ENCODE measurements at places on chromosomes 2 and 18.

DNA sequence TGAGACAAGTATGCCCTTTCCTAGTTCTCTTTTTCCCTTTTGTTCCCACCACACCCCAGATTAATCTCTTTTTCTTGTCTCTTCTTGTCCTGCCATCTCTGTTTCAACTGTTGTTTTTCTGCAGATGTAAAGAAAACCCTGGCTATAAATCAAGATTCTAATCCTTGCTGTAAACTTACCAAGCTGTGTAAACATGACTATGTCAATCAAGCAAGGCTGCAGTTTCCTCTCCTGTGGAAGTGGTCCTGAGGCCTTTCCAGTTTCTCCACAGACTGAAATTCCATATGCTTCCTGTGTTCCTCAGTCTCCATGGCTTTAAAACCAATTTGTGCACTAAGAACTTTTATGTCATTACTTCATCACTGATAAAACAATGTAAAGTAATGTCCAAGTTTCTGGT is 288.8 kb upstream of the PIK3C3 start:
- no peak for DNase-seq

- DNase-seq, result no peak
These were observed 159.3 kb downstream of the CYRIA start for GRCh38 chr2:16506366-16506765.

DNA sequence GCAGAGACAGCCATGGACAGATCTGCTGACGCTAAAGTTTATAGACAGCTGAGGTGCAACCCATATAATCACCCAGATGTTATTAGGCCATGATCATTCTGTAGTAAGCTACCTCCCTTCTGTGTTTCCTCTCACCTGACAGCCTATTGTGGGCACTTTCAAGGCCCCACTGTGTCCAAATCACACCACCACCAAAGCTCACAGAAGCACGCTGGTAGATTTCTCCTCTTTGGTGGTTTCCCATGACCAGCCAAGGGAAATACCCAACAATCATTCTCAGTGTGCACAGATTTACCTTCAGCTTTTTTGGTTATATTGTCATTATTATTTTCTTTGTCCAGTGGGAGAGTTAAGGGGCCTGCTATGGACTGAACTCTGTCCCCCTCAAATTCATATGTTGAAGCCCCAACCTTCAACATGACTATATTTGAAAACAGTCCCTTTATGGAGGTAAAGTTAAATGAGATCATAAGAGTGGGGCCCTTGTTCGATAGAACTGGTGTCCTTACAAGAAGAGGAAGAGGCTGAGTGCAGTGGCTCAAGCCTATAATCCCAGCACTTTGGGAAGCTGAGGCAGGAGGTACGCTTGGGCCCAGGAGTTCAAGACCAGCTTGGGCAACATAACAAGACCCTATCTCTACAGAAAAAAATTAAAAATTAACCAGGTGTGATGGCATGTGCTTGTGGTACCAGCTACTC is 74.0 kb upstream of the MSH6 start:
- no peak for DNase-seq

DNA sequence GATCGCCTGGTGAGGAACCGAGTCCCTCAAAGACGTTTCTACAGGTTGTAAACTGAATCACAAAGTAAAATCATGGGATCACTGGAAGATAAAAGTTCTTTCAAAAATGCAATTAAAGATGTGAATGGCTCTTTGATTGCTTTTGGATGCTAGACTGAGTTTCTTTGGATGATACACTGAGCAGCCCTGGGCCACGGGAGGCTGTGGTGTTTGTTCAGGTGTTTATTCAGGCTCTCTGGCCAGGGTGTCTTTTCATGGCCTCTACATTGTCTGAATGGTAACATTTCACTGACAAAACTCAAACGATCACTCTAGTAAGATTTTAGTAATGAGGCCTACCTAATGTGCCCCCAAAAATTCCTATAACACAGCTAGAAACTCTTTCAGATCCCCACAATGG is 48.4 kb upstream of the SPATS2L start:
- DNase-seq, result no peak

- DNase-seq, result peak; percentile 48
These were observed 231.6 kb upstream of the SMAD2 start for GRCh38 chr18:48161911-48162698.

DNA sequence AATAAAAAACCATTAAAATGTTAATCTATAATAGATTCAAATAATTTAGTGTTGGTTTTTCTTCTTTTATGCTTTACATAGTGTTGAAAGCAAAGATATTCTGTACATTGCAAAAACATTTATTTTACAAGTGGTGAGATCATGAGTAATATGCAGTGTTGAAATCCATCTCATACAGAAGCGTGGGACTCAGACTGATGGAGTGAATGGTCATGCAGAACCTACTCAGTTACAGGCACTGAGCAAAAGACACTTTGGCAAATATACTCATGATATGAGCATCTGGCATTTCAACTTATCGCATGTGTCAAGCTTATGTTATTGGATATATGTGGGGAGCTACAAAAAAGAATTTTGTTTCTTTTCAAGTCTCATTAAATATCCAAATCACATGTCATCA is 620.2 kb upstream of the NETO1 start:
- no peak for DNase-seq

GRCh38 chr2:109098251-109098920 is 30.6 kb upstream of the SH3RF3 start:
- no peak for DNase-seq

DNA sequence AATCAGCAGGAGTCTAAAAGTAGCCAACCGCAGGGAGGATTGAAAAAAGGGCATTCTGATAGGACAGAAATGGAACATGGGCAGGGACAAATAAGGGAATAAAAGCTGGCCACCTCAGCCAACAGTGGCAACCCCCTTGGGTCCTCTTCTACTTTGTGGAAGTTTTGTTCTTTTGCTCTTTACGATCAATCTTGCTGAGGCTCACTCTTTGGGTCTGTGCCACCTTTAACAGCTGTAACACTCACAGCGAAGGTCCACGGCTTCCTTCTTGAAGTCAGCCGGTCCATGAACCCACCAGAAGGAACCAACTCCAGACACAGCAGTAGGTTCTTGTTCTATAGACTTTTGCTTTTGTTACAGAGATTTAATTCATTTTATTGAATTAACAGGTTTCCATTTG is 285.4 kb upstream of the CDH20 start:
- no peak for DNase-seq

GRCh38 chr2:84956334-84957297 is 14.3 kb upstream of the KCMF1 start:
- no peak for DNase-seq

- no peak for DNase-seq
These were observed 29.5 kb downstream of the TTC32 start for GRCh38 chr2:19872302-19872701.

DNA sequence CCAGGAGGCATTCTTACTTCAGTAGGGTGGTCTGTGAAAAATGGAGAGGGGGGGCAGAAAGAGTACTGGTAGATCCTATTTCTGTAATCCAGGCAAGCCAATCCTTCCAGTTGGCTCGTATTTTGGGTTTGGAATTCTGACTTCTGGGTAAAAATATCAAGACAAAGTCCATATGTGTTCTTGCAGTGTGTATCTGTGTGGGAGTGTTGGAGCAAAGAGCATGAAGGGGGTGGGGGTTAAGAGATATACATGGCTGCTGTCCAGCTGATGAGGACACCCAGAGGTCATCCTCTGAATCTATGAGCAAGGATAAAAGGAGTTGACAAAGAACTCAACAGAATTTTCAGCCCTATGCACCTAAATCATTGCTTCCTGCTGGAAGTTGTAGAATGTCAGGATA is 375.8 kb upstream of the PIK3C3 start:
- no peak for DNase-seq

DNA sequence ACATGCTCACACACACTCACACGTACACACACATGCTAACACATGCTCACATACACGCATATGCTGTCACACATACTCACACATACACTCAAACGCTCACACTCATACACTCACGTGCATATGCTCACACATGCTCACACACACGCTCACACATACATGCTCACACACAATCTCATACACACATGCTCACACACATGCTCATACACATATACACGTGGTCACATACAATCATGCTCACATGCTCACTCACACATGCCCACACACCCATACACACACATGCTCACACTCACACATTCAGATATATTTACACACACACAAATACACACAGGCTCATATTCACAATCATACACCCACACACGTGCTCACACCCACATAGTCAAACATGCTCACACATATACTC is 17.5 kb upstream of the SALL3 start:
- no peak for DNase-seq

DNA sequence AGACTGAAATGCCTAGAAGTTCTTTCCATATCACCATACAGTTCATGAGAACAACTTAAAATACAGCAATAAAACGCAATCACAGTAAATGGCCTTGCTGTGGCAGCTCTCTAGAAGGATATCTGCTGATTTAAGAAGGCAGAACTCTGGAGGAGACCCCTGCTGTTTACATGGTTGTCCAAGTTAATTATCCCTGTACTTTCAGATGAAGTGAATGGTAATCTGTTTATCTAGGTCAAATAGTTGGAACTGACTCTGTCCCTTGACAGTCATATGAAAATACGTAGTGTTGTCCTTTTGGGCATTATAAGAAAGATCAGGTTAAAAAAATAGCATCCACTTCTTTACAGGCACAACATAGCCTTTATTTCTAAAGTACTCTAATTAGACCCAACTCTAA is 115.6 kb downstream of the COLEC12 start:
- DNase-seq, result no peak

- DNase-seq, result peak; percentile 69
These were observed 509.7 kb downstream of the TDRD15 start for GRCh38 chr2:21633466-21633865.

- DNase-seq, result no peak
These were observed 553.3 kb downstream of the CMPK2 start for GRCh38 chr2:6312367-6312766.

DNA sequence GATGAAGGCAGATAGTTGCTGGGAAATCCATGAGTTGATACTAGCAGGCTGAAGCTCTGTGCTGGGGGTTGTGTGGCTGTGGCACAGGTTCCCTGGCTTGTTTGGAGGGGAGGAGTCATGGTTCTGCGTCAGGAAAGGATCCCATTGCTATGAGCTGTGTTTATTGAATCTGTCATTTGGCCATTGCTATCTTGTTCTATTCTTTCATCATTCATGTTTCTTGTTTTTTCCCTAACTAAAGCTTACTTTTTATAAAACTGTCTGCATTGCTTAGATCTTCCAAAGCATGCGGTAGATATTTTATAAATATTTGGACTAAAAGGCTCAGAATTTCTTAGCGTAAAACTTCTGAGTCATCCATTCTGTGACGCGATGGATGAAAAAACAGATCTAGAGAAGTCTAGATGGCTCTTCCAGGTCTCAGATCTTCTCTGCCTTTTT is 335.3 kb downstream of the PTPRM start:
- DNase-seq, result no peak

DNA sequence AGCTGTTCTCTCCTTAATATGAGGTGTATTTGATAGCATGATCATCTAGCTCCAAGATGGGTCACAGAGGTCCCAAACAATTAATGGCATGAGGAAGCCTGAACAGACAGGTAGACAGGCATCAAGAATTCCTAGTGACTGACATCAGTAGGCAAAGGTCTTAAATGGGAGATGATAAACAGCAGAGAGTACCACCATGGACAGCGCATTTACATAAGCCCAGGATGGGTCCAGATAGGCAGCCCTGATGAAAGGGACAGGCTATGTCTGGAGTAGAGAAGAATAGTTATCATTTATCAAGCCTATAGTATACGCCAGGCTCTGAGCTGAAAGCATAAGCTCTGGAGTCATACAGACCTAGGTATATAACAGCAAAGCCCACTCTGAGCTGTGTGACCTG is 434.7 kb upstream of the SETBP1 start:
- no peak for DNase-seq

DNA sequence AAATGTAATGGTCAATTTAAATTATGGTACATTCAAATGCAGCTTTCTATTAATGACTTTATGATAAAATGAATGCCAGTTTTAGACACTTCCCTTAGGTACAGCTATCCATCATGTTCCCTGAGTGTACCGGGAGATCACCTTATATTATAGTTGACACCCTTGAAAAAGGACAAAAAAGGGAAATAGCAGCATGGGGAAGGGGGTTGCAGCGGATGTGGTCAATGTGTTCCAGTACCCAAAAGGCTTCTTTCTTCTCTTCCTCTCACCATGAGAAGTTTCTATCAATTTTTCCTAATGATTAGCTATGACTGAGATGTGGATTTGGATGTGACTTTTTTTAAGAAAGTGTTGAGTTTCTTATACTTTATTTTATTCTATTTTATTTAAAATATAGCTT is 154.4 kb downstream of the CCDC85A start:
- no peak for DNase-seq

- DNase-seq, result no peak
These were observed 32.4 kb upstream of the SNED1 start for GRCh38 chr2:240965905-240966456.

GRCh38 chr2:205848601-205849000 is 166.3 kb downstream of the NRP2 start:
- DNase-seq, result no peak

GRCh38 chr2:6446938-6447608 is 418.6 kb downstream of the CMPK2 start:
- DNase-seq, result no peak

- no peak for DNase-seq
These were observed 20.4 kb downstream of the MSH6 start for GRCh38 chr2:47803363-47803762.

GRCh38 chr2:858646-859045 is 92.0 kb upstream of the SNTG2 start:
- DNase-seq, result no peak

DNA sequence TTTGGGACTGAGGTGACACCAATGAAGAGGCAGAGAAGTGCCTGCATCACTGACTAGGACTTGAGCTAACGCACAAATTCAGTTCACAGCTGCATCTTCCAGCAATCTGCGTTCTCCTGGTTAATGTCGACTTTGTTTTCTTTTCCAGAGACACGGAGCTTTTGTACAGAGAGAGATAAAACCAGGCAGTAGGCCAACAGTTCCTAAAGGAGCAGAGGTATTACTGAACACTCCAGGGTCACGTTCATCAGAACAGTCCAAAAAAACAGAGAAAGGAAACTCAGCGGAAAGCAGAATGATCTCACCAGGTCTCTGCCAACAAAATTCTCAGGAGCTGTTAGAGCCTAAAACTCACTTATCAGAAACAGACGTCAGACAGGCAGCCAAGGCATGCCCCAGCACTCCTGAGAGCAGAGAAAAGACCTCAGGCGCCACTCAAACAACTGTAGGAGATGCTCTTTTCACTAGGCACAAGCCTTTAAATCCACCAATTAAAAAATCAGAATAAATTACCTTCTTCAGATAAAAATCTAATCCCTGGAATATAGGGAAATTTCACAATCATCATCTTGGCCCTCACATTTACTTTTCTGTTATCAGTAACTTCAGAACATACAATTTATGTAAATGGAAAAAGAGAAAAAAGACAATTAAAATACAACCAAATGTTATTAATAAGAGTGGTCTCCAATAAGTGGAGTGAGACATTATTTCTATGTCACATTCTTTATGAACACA is 95.9 kb upstream of the SPTBN1 start:
- DNase-seq, result no peak

GRCh38 chr2:7673853-7674252 is 756.6 kb downstream of the RNF144A start:
- DNase-seq, result no peak

- peak; percentile 56 for DNase-seq
These were observed 66.7 kb downstream of the PTPN4 start for GRCh38 chr2:119826370-119826961.

- peak; percentile 51 for DNase-seq
These were observed 55.3 kb upstream of the LAPTM4A start for GRCh38 chr2:20106746-20107145.
